Foreskin melanocyte (primary cell): ENCODE measurements at places on chromosomes 5 and 9.

DNA sequence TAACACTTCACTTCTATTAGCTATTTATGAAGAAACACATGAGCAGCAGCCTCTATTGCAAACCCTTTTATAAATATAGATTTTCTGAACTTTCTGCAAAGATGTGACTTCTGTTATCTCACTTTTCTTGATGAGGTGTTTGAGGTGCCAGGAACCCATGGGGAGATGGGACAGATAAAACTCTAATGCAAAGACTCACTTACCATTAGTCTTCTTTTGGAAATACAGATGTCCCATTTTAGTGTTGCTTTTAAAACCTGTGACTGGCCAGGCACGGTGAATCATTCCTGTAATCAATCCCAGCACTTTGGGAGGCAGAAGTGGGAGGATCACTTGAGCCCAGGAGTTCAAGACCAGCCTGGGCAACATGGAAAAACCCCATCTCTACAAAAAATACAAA lies 171.3 kb upstream of the GAS1 start:
- no peak for DNase-seq

DNA sequence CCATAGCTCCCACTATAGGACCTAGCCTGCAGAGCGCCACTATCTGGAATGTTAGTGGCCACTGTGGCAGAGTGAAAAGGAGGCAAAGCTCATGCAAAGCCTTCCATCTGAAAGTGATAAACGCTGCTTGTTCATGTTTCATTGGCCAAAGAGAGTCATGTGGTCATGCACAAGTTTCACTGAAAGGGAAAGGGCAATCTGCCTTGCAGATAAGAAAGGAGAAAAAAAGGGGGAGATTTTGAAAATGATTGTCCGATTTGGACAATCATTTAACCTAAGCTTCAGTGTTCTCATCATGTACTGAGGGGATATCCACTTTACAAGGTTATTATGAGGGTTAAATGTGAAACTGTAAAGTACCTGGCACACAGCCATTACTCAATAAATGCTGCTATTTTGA lies 9.0 kb upstream of the MOB3B start:
- DNase-seq, result no peak

DNA sequence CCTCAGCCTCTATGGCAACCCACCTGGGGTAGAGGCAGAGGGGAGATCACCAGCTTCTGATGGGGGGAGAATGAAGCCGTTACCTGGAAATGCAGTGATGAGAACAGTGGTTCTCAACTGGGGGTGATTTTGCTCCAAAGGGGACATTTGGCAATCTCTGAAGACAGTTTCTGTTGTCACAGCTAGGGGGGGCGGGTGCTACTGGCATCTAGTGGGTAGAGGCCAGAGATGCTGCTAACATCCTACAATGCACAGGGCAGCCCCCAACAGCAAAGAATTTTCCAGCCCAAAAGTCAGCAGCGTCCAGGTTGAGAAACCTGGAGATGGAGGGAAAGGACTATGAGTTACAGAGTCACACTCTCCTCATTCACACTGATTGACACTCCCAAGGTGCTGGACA lies 84.5 kb downstream of the FGF1 start:
- no peak for DNase-seq

DNA sequence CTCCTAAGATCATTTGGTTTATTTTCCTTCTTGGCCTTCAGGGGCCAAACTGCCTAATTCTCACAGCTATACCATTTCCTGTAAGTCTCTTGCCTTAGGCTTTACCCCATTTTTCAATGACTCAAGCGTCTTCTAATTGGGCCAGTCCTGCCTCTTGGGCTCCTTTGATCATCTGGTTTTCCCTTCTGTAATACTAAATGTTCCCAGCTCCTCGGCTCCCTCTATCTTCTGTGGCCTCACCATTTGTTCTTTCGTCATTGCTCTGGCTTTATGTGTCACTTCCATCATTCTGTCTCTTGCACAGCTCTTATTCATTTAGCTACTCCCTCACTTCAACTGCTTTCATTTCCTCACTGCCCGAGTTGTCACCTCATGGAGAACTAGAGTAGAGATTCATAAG lies 14.5 kb upstream of the SPINK7 start:
- DNase-seq, result no peak

DNA sequence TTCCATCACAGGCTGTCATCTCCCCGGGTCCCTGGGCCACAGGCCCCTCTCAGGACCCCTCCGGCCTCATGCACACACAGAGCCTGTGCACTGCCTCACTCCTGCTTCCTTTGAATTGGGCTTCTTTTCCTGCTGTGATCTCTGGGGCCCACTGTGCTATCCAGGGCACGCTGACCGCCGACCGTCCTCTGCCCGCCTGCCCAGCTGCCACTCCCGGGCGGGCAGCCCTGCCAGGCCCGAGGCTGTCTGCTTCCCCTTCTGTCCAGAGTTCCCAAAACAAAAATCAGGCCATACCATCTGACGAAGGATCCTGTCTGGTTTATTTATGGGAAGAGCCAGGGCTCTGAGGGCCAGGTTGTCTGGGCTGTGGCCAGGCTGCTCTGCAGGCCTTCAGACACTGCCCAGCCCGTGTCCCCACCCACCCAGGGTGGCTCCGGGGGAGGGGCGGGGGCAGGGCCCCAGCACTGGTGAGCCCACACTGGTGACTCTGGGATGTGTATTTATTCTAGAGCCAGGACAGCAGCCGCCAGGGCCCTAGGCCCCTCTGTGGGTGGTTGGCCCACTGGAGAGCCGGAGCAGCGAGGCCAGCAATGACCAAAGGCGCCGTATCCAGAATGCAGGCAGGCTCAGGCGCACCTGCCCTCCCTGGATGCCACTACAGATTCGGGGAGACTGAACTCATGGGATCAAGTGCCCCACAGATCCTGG lies 57.0 kb downstream of the ADAMTS2 start:
- no peak for DNase-seq

GRCh38 chr9:89430995-89431394 lies 66.9 kb downstream of the SEMA4D start:
- no peak for DNase-seq

DNA sequence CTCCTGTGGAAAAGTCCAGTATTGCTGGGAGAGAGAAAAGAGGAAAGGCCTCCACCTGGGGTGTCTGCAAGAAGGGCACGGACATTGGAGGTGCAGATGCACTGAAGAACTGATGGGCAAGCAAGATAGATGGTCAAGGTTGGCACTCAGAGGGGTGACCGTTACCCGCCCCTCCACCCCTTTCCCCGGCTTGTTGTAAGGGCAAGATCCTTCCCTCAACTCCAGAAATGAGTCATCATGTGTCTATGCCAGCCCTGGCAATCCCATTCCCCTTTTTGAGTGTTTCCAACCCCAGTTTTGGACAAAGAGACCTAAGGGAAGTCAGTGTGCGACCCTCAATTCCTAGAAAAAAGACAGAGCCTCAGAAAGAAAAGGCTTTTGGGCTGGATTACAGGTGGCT lies 34.9 kb upstream of the ATP6V1G1 start:
- DNase-seq, result peak; percentile 35

DNA sequence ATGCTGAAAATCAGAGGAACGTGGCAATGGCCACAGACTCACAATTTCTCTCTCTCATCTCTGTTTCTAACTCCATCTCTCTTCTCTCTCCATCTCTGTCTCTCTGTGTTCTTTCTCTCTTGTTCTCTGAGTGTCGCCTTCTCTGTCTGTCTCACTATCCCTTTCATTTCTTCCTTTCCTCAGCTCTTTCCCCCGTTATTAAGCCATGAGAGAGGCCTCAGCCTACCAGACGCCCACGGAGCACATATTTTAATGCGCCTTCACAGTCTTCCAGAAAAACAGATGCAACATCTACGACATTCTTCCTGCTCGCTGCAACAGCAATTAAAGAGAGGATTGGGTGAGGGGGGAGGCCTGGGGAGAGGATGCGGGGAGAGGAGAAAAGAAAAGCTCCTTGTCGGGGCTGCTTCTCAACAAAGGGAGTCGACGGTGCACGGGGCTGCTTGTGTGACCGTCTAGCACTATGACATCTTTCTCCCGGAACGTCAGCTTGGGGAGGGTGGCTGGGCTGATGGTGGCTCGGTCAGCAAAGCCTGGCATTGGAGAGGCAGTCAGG lies 37.7 kb upstream of the NEURL1B start:
- no peak for DNase-seq

DNA sequence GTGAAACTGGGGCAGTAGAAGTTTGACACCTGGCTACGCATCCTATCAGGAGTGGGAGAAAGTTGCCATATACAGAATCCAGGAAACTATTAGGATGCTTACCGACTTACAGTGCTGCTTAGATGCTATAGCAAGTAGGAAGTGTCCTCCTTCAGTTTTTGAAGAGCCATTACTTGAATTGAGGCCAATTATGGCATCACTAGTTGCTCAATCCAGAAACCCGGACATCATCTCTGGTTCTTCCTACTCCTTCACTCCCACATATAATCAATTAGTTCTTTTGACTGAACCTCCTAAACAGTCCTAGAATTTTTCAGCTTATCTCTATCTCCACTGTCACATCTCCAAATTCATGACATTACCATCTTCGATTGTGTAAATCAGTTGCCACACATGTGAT lies 41.8 kb upstream of the UGCG start:
- no peak for DNase-seq

GRCh38 chr5:34564710-34565235 lies 91.4 kb upstream of the RAI14 start:
- no peak for DNase-seq

- peak; percentile 32 for DNase-seq
Observed at GRCh38 chr5:88388476-88389337, 120.1 kb upstream of the TMEM161B start.

GRCh38 chr5:1753490-1753889 lies 46.1 kb downstream of the MRPL36 start:
- DNase-seq, result no peak

DNA sequence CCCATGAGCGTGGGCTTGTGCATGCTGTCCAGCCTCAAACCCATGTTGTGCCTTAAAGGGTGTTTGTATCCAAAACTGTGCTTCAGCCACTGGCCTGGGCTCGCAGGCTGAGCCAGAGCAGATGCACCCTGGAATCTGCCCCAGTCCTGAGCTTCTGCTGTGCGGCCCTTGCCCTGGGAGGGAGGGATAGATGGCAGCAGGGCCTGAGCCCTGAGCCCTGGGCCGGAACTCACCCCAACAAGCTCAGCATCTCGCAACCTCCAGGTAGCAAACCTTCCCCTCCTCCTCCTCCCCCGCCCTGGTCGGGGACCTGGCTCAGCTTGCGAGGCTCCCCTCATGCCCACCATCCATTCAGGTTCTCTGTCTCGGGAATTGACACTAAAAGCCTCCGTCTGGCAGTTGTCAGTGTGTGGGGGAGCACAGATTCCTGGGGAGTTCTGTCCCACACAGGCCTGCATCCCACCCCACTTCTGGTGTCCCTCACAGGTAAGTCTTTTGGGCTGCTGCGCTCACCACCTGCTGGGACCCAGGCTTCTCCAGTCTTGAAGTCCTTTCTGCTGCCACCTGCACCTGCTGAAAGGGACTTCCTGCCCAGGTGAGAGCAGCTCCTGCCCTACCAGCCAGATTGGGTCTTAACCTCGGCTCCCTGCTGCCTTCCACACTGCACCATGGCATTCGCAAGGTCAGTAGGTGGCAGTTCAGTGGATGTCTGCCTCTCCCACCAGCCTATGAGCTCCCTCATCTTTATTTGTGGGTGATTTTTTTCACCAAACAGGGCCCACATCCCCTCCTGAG lies 55.2 kb upstream of the OLFM1 start:
- DNase-seq, result no peak

GRCh38 chr5:176633598-176633997 lies 3.1 kb downstream of the EIF4E1B start:
- DNase-seq, result no peak

DNA sequence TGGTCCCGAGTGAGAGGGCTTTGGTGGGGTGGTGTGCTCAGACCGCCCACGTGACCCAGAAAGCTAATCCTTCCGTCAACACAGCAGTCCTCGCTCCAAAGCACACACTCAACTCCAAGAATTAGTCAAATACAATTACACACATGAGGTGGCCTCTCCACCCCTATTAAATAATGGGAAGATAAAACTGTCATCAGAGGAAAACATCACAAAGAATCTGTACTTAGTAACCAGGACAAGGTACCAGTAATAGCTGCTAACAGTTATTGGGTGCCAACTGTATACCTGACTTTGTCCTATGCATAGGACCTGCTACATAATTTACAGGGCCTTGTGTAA lies 222.8 kb downstream of the HSPA4 start:
- DNase-seq, result no peak

- no peak for DNase-seq
Observed at GRCh38 chr5:151015974-151016587, 4.3 kb upstream of the GPX3 start.
